ENCODE measurements at places on chromosomes 6 and 20.

GRCh38 chr6:57306273-57306672 is 11.2 kb upstream of the PRIM2 start:
- no peak for DNase-seq

DNA sequence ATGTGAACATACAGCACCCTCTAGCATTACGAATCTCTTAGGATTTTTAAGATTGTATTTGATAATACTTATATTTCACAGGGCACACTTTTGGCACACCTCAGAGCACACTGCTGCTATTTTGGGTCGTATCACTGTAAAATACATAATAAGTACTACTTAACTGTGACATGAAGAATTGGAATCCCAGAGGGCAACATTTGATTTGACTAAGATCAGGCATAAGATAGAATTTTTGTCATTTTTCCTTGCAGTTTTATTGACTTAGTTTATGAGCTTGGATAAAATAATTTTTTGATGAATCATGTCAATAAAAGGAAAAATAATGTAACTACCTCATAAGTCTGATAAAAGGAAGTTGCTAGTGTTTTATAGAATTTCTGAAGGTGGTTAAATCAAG is 22.4 kb downstream of the MRS2 start:
- no peak for DNase-seq

- no peak for DNase-seq
Observed at GRCh38 chr20:4102381-4102780, 87.0 kb upstream of the RNF24 start.

DNA sequence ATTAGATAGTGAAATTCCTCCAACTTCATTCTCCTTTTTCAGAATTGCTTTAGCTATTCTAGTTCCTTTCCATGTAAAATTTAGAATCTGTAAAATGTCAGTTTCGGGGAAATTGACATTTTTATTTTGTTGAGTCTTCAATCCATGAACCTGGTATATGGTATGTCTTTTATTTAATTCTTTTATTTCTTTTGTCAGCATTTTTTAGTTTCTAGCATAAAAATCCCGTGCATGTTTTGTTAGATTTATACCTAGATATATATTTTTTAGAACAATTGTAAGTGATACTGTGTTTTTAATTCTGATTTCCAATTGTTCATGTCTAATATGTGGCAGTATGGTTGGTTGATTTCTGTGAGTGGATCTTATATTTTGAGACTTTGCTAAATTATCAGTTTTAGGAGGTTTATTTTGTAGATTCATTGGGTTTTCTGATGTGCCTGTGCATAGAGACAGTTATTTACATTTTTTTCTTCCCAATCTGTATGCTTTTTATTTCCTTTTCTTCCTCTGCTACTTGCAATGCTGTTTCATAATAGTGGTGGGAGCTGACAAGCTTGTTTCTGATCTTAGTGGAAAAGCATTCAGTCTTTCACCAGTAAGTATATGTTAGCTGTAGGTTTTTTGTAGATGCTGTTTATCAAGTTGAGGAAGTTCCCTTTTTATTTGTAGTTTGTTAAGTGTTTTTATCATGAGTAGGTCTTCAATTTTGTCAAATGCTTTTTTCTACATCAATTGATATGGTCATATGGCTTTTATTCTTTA is 13.7 kb downstream of the TAB2 start:
- no peak for DNase-seq

DNA sequence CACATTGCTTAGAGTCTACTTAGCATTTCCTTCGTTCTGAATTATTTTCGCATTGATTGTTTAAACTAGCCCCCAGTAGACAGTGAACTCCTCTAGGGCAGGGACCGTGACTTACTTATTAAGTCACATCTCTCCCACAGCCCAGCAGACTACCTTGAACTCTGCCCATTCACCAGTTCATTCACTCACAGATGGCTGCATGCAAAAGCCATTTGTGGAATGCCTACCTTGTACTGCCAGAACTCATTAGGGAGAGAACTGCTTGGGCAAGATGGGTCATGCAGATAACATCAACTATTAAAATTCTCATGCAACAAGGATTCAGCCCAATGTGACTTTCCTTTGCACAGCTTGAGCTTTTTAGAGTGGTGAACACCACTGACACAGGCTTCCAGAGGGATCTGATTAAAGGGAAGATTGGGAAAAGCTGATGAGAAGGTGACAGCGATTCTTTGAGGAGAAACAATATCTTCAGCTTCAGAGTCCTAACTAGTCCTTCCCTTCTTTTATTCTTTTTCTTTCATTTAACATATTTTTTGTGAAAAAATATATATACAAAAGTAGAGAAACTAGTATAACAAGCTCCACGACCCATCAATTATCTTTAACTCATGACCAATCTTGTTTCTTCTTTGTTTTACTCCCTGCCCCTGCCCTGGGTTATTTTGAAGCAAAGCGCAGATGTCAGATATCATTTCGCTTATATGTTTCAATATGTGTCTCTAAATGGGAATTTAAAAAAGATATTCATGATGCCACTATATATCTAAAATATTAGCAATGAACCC is 273.9 kb downstream of the CDC5L start:
- DNase-seq = no peak

DNA sequence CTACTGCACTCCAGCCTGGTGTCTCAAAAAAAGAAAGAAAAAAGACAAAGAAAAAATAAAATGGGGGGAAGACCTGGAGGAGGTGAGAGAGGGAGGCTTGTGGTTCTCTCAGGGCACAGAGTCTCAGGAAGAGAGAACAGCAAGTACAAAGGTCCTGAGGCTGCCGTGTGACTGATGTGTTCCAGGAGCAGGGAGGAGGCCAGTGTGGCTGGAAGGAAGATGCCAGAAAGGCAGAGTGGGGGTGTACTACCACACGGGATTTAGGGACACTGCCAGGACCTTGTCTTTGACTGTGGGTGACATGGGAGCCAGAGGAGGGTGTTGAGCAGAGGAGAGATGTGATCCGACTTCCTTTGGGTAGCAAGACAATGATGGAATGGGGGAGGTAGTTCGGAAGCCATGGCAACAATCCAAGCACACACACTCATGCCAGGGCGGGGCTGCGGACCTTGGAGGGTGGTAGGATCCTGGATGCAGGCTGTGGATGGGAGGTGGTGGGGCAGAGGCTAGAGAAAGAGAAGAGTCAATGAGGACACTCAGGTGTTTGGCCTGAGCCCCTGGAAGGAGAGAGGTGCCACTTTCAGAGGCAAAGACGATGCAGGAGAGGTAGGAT is 136.4 kb upstream of the PTPN1 start:
- DNase-seq = no peak

DNA sequence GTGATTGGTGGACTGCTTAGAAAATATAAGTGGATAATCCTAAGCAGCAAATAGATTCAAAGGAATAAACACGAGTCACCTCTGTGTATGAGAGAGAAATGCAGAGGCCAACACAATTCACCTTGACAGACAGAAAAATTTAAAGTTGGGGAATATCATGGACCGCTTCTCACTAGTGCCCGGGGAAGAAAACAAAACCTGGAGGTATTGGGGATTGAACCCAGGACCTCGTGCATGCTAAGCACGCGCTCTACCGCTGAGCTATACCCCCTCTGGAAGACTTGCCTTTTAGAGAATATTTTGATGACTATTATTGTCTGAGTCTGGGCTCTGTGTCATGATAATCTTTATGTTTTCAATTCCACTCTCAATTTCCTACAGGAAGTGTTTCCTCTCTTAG is 111.9 kb downstream of the TRIM27 start:
- no peak for DNase-seq

DNA sequence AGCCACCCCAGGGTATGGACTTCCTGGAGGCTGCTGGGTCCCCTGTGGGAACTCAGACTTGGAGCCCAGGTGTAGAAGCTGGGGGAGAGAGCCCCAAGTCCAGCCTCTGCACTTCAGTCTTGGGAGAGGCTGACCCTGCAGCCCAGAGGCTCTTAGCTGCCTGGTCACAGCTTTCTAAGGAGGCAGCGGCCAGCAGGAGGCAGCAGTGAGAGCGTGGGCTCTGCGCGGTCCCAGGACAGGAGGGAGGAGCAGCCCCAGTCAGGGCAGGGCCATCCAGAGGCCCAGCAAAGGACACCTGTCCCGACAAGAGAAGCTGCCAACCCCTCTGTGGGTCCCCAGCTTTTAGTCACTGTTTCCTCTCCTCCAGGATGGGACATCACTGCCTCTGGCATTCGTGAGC is 9.4 kb downstream of the TREML2 start:
- no peak for DNase-seq

DNA sequence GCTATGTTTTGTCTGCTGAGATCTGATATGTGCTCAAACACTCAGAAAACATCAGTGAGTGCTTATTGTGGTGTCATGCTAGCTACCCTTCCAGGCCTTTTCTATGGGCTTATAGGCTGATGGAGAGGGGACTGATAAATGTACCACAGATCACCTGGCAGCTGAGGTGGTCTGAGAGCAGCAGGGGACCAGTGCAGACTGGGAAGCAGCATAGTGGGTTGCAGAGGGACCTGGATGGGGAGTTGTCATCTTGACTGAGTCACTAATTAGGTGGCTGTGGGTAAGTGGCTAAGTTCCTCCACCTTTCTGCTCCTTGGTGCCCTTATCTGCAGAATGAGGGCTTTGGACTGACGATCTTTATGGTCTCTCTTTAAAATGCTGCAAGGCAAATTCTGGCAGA is 2.8 kb downstream of the TMEM200A start:
- no peak for DNase-seq

GRCh38 chr20:58112017-58112781 is 116.3 kb downstream of the ANKRD60 start:
- DNase-seq = no peak

- no peak for DNase-seq
Observed at GRCh38 chr6:33828764-33829731, 25.2 kb upstream of the MLN start.

Data from pulmonary artery endothelial cell (primary cell).